ENCODE measurements at places on chromosomes 4 and X. TPM values are rescaled to one million over a fixed set of nuclear protein-coding genes. Genes with fewer than 3 reads are reported as not detected.
A peak's percentile ranks its signal among the peaks of the same experiment; 100 is the strongest.

DNA sequence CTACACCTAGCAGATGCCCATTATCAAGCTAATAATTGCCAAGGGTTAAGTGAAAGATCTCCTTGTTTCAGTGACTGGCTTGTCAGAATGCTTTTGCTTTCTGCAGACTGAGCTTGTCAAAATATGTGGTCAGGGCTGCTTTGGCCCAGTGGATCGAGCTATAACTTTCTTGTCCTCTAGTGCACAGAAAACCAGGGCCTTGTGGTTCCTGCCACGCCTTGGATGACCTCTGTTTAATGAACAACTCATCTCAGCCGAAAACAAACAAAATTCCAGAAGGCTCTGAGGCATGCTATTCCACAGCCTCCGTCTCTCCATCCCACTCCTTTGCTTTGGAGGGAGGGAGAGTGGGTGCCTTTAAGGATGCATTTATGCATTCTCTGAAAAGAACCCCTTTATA lies 11.3 kb downstream of the EVC start:
- no peaks in the 10 kb centered on the region for H3K4me1 ChIP-seq
- DNase-seq = no peak
- H3K36me3 ChIP-seq = no peaks in the 10 kb centered on the region
- H3K4me3 ChIP-seq = no peak overlapping the region

GRCh38 chr4:10567766-10568165 lies 110.5 kb upstream of the ZNF518B start:
- no peak overlapping the region for H3K4me3 ChIP-seq
- no peaks in the 10 kb centered on the region for H3K4me1 ChIP-seq
- H3K27me3 ChIP-seq = peaks cover 3% of the 10 kb centered on the region
- no peaks in the 10 kb centered on the region for H3K36me3 ChIP-seq

- no peak overlapping the region for H3K27ac ChIP-seq
- no peak for DNase-seq
- H3K36me3 ChIP-seq = no peaks in the 10 kb centered on the region
- no peaks in the 10 kb centered on the region for H3K4me1 ChIP-seq
- H3K27me3 ChIP-seq = peaks cover 3% of the 10 kb centered on the region
- H3K4me3 ChIP-seq = no peak overlapping the region
Observed at GRCh38 chr4:94931626-94932025, 173.9 kb downstream of the BMPR1B start.

The FHDC1 gene
- 0.10 TPM for total RNA-seq

The TSPAN7 gene
- total RNA-seq = not detected

The CSAG2 gene
- not detected for total RNA-seq

The XPNPEP2 gene
- 0.24 TPM for total RNA-seq

The CT45A1 gene
- total RNA-seq = not detected

The FAM47B gene
- total RNA-seq = not detected

DNA sequence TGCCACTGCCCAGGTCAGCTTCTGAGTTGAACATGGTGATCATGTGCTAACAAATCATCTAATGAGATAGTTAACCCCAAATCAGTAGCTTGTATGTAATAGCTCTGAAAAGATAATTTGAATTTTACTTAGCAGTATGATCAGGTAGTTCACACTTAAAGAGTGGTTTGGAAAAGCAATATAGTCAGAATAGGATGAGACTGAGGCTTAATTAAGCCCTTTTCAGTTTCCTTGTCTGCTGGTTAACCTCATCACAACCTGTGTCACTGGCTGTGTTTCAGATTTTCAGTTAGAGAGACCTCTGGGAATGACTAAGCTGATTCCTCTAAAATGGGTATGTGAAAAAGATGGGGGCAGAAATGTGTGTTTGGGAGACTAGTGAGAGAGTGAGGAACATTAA lies 38.1 kb downstream of the GPR174 start:
- H3K4me1 ChIP-seq = peaks cover 52% of the 10 kb centered on the region
- no peaks in the 10 kb centered on the region for H3K27me3 ChIP-seq
- H3K4me3 ChIP-seq = peak overlapping the region; percentile 72
- peaks cover 19% of the 10 kb centered on the region for H3K36me3 ChIP-seq
- peak overlapping the region; percentile 81 for H3K27ac ChIP-seq

The AFM gene
- total RNA-seq = not detected

The GDPD2 gene
- total RNA-seq = 0.10 TPM

The UGT8 gene
- total RNA-seq = not detected

The XG gene
- total RNA-seq = 0.65 TPM

DNA sequence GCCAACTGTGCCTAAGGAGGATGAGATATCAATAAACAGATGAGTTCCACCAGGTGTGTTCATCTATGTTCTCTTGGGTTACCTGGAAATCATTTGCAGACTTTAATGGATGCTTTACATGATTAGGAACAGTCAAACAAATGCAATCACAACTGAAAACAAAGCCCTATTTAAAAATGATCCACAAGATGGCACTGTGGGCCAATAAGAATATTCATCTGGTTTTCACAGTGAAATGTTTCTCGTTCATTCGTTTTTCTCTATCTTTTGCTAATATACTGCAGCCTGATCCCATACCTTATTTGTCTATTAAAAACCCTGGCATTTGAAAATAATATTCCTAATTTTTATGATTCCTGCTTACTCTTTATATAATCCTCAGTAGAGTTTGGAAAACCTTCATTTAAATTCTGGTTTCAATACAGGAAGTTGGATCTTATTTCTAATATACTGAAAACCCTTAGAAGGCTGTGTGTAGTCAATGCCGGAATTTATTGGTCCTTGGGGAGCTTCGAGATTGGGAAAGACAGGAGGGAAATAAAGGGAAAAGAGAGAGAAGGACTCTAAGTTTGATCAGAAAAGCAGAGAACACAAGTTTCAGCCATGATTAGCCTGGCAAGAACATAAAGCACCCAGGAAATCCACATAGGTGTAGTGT lies 63.8 kb upstream of the TAPT1 start:
- no peaks in the 10 kb centered on the region for H3K4me1 ChIP-seq
- no peak overlapping the region for H3K4me3 ChIP-seq
- peaks cover 3% of the 10 kb centered on the region for H3K27me3 ChIP-seq
- no peaks in the 10 kb centered on the region for H3K36me3 ChIP-seq
- DNase-seq = no peak

GRCh38 chrX:53918702-53919101 lies 125.6 kb downstream of the PHF8 start:
- peaks cover 3% of the 10 kb centered on the region for H3K27me3 ChIP-seq
- H3K36me3 ChIP-seq = no peaks in the 10 kb centered on the region

The CENPVL1 gene
- total RNA-seq = not detected

DNA sequence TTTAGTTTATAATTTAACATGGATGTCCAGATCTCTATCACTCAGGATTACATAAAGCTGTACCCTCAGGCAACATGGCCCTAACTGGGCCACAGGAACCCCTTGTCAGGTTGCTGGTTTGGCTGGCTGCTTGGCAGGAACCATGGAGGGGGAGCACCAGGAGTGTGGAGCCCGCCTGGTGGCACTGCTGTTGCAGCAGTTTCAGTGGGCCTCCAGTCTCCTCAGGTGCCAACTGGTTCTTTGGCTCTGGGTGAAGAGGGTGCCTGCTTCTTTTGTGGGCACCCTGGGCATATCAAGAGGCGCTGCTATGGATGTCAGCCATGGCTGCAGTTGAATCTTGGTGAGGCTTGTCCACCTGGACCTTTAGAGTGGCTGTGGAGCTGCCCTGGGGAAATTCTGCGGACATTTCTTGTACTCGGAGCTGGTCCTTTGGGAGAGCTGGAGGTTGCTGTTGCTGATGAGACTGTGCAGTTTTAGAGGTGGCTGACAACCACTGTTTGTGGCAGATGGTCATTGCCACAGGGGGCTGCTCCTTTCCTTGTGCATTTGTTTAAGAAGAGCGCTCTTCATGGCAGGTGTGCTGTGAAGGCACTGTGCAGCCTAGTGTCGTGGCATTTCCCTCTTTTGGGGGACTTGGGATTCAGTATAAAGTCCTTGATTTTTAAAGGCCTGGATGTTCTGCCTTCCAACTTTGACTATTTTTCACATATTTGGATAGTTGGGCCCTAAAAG lies 10.3 kb upstream of the SMIM14 start:
- H3K36me3 ChIP-seq = no peaks in the 10 kb centered on the region
- no peak overlapping the region for H3K27ac ChIP-seq

DNA sequence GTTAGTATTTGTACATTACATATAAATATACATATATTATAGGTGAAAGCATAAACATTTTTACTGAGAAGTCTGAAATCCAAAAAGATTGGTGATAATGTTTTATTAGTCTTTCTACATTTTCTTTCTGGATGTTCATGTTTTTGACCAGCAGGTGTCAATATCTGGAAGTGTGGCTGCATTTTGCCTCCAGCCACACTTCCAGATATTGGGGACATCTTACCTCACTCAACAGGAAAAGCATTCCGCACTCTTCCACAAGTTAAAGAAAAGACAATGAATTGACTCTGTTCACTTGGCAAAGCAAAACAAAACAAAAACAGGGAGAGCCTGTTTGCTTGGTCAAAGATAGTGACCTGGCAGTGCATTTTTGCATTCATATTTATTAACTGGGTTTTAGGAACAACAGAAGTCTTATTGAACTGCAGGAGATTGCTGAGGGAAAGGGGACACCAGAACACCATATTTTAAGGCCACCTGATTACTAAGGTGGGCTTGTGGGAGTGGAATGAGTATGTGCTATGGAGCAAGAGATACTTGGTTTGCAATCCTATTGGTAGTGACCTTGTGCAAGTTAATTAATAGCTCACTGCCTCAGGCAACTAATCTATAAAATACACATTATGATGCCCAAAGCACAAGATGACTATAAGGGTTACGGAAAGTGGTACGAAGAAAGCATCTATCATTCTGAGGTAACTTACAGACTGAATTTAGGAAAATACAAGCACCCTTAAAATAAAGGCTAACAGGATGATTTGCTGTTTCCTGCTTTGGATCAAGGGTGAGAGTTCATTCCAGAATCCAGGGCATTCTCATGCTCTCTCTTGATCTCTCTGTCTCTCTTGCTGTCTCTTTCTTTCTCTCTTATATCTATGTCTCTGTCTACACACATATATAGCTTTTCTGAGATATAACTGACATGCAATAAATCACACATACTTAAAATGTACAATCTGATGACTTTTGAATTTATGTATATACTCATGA lies 389.9 kb upstream of the EMCN start:
- H3K36me3 ChIP-seq = no peaks in the 10 kb centered on the region
- no peak for DNase-seq
- H3K27me3 ChIP-seq = peaks cover 28% of the 10 kb centered on the region
- no peaks in the 10 kb centered on the region for H3K4me1 ChIP-seq
- no peak overlapping the region for H3K4me3 ChIP-seq
- H3K27ac ChIP-seq = no peak overlapping the region

DNA sequence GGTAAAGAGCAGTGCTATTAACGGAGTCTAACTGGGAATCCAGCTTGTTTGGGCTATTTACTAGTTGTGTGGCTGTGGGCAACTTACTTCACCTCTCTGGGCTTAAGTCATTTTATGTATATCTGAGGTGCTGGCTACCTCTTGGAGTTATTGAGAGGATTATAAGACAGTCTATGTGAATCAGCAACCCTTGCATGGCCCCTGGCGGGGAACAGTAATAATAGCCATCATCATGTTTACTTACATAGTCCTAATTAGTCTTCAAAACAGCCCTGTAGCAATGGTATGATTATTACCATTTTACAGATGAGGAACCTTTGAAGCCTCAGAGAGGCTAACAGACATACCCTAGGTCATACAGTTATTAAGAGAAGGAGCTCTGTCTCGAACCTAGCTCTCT lies 1.5 kb downstream of the HPRT1 start:
- H3K27me3 ChIP-seq = no peaks in the 10 kb centered on the region
- H3K27ac ChIP-seq = no peak overlapping the region
- peak overlapping the region; percentile 90 for H3K4me3 ChIP-seq
- no peak for DNase-seq

The HSFX1 gene
- total RNA-seq = 0.49 TPM

The MAGEA9B gene
- not detected for total RNA-seq

DNA sequence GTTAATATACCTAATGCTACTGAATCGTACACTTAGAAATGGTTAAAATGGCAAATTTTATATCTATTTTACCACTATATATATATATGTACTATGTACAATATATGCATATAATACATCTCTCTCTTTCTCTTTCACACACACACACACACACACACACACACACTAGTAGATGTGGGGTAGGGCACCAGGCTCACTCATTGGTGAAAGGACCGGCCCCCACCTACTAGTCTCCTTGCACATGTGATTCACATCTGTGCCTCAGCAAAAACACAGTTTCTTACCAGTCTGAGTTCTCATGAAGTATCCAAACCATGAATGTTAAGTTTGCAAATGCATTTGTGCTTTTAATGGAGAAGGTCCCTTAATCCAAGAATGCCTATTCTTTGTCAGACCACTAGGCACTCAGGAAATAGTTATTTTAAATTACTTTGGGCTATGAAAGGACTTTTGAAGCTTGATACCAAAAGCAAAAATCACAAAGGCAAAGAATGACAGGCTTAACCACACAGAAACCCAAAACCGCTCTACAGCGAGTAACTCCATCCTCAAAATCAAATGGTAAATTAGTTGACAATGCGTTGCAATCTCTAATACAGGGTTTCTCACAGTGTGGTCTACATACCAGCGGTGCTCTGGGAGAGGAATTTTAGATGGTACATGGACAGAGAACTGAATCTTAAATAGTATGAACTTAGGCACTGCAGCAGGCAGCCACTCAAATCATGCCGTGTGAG lies 5.8 kb downstream of the TSC22D3 start:
- H3K27ac ChIP-seq = no peak overlapping the region
- no peak for DNase-seq

The GAGE12E gene
- total RNA-seq = not detected

The MGARP gene
- total RNA-seq = not detected

DNA sequence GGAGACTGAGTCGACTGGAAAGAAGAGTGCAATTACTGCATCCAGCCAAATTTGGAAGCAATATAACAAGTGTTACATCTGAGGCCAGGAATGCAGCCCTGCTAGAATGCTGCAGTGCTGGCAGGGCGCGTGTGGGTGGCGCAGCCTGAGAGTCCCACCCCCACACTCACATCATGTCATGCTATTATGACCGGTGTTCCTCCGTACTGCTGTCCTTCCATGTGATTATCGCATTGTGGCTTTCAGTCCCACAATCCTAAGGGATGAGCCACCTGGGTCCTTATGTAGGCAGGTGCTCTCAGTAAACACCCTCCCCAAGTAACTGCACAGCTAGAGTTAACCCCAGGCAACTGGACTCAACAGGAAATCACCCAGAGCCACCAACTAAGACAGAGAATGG lies 122.6 kb upstream of the CPEB2 start:
- no peak for DNase-seq
- H3K36me3 ChIP-seq = peaks cover 3% of the 10 kb centered on the region
- no peak overlapping the region for H3K4me3 ChIP-seq
- H3K27ac ChIP-seq = no peak overlapping the region
- peaks cover 3% of the 10 kb centered on the region for H3K27me3 ChIP-seq

- DNase-seq = no peak
- H3K4me3 ChIP-seq = no peak overlapping the region
- H3K36me3 ChIP-seq = no peaks in the 10 kb centered on the region
- H3K4me1 ChIP-seq = no peaks in the 10 kb centered on the region
- H3K27me3 ChIP-seq = no peaks in the 10 kb centered on the region
- H3K27ac ChIP-seq = no peak overlapping the region
Observed at GRCh38 chr4:26452565-26453531, 37.4 kb downstream of the CCKAR start.
